ENCODE measurements at places on chromosomes 6 and 20. TPM values are rescaled to one million over a fixed set of nuclear protein-coding genes. Genes with fewer than 3 reads are reported as not detected.

The CENPW gene
- total RNA-seq, result 14.3 TPM

The FERMT1 gene
- total RNA-seq, result 0.07 TPM

The PRSS35 gene
- not detected for total RNA-seq

The GNRH2 gene
- 0.52 TPM for total RNA-seq

The BCAS1 gene
- total RNA-seq, result 0.14 TPM

The MTFR2 gene
- total RNA-seq, result 7.2 TPM

The LY6G6C gene
- not detected for total RNA-seq

GRCh38 chr6:127180426-127180825, 62.0 kb downstream of the RSPO3 start:
- H3K4me1 ChIP-seq, result no peaks in the 10 kb centered on the region
- H3K27me3 ChIP-seq, result peaks cover 4% of the 10 kb centered on the region
- no peaks in the 10 kb centered on the region for H3K36me3 ChIP-seq
- H3K4me3 ChIP-seq, result no peak overlapping the region
- DNase-seq, result no peak

DNA sequence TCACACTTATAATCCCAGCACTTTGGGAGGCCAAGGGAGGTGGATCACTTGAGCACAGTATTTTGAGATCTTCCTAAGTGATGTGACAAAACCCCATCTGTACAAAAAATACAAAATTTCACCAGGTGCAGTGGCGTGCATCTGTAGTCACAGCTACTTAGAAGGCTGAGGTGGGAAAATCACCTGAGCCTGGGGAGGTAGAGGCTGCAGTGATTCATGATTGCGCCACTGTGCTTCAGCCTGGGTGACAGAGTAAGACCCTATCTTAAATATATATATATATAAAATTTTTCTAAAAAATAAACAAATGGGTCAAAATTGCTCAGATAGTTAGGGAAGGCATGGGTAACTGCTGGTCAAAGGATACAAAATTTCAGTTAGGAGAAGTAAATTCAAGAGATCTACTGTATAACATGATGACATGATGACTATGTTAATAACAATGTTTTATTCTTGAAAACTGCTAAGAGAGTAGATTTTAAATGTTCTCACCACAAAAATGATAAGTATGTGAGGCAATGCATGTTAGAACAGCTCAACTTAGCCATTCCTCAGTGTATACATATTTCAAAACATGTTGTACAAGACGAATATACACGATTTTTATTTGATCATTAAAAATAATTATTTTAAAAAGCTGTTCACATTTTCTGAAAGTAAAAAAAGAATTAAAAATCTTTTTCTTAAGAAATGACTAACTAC, 24.4 kb downstream of the TBC1D32 start:
- no peaks in the 10 kb centered on the region for H3K27me3 ChIP-seq
- no peak overlapping the region for H3K4me3 ChIP-seq
- H3K4me1 ChIP-seq, result no peaks in the 10 kb centered on the region
- DNase-seq, result no peak

- H3K36me3 ChIP-seq, result no peaks in the 10 kb centered on the region
- DNase-seq, result no peak
- no peaks in the 10 kb centered on the region for H3K4me1 ChIP-seq
- H3K27me3 ChIP-seq, result no peaks in the 10 kb centered on the region
Measured at GRCh38 chr6:136149311-136149710, 100.8 kb downstream of the MTFR2 start.

DNA sequence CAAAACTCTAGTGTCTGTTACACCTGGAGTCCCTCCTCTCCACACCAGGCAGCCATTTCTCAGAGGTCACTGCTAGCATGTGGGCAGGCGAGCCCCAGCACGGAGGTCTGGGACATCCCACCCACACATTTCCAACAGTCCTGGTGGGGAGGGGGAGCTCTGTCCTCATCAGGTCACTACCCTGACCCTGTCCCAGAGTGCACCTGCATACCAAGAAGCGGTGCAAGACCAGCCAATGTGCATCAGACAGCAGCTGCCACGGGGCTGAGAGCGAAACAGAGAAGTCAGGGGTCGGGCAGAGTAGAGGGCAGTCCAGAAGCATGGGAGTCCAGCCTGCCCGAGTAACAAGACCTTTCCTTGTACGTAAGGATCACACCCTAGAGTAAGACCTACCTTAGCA, 71.1 kb downstream of the TAF4 start:
- H3K27me3 ChIP-seq, result no peaks in the 10 kb centered on the region
- H3K4me1 ChIP-seq, result no peaks in the 10 kb centered on the region
- no peak overlapping the region for H3K27ac ChIP-seq
- H3K36me3 ChIP-seq, result peaks cover 22% of the 10 kb centered on the region
- DNase-seq, result no peak
- H3K4me3 ChIP-seq, result no peak overlapping the region

DNA sequence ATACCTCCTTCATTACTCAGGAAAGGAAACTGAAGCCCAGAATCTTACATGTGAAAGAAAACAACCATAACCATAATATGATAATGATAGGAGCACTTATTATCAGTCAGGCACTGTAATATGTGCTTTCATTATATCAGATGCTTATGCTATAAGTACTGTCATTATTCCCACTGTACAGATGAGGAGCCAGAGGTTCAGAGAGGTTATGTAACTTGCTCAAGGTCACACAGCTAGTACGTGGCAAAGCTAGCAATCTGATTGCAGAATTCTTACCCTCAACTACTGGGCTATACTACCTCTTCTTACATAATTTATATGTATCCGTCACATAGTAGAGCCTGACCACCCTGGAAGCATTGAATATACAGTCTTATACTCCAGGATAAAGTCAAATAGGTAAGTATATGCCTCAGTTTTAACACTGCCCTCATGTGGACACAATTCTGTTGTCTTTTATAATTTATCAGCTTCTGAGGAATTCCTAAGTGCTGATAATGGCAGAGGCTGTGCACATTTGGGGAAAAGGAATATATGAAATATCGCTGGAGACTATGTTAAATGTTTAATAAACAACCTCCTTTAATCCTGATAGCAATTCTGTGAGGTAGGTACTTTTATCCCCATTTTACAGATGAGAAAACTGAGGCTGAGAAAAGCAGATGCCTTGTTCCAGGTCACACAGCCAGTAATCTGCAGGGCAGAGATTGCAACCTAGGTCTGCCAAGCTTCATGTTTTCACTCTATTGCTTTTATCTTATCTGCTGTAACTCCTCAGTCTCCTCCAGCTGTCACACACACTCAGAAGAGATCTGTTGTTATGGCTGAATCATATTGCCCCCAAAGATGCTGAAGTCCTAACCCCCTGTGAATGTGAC, 13.4 kb downstream of the BCAS1 start:
- H3K4me3 ChIP-seq, result no peak overlapping the region
- no peak for DNase-seq
- no peaks in the 10 kb centered on the region for H3K27me3 ChIP-seq
- no peak overlapping the region for H3K27ac ChIP-seq

DNA sequence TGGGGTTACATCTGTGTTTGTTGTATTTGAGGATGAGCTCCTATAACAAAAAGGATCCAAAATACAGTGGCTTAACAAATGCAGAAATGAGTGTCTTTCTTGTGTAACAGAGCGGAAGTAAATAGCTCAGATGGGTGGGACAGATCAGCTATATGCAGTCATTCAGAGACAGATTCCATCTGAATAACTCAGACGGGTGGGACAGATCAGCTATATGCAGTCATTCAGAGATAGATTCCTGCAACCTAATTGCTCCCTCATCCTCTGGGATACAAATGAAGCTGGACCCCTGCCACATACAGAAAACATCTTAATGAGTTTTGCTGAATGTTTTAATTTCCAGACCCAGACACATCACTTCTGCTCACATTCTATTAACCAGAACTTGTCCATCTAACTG, 332.3 kb downstream of the BCKDHB start:
- H3K4me1 ChIP-seq, result no peaks in the 10 kb centered on the region
- H3K4me3 ChIP-seq, result no peak overlapping the region
- no peaks in the 10 kb centered on the region for H3K27me3 ChIP-seq

- H3K4me1 ChIP-seq, result no peaks in the 10 kb centered on the region
- no peak for DNase-seq
- H3K27ac ChIP-seq, result no peak overlapping the region
- H3K4me3 ChIP-seq, result no peak overlapping the region
Measured at GRCh38 chr6:140830666-140831065, 1302.1 kb upstream of the GJE1 start.

- no peak overlapping the region for H3K4me3 ChIP-seq
- no peaks in the 10 kb centered on the region for H3K4me1 ChIP-seq
- no peak for DNase-seq
- 0 out of 2 replicates have a peak, but pooled peaks cover 2% of the 10 kb centered on the region for H3K27me3 ChIP-seq
- H3K36me3 ChIP-seq, result no peaks in the 10 kb centered on the region
- H3K27ac ChIP-seq, result no peak overlapping the region
Measured at GRCh38 chr6:143694560-143694959, 16.8 kb downstream of the PHACTR2 start.

DNA sequence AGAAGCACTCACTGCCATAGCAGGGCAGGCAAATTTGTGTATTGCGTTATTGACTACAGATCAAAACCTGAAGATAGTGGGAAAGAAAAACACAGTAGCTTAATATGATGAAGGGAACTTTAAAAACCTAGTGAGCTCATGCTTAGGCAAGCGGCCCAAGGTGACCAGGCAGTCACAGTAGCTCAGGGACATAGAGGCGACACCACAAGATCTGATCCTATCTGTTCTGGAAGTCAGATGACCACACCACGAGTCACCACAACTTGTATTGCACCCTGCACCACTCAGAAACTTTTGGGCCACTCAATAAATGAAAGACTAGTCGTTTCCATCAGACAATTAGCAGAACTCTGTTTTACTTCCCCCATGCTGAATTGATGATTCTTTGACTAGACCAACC, 4.9 kb downstream of the CLIC5 start:
- H3K4me1 ChIP-seq, result no peaks in the 10 kb centered on the region
- DNase-seq, result no peak
- no peaks in the 10 kb centered on the region for H3K27me3 ChIP-seq
- H3K4me3 ChIP-seq, result no peak overlapping the region

- H3K4me3 ChIP-seq, result no peak overlapping the region
- no peak for DNase-seq
- H3K36me3 ChIP-seq, result peaks cover 23% of the 10 kb centered on the region
- peaks cover 24% of the 10 kb centered on the region for H3K4me1 ChIP-seq
- H3K27ac ChIP-seq, result no peak overlapping the region
Measured at GRCh38 chr6:157090736-157091135, 232.6 kb downstream of the TMEM242 start.

GRCh38 chr6:127471379-127472255, 12.4 kb upstream of the KIAA0408 start:
- H3K36me3 ChIP-seq, result no peaks in the 10 kb centered on the region
- no peaks in the 10 kb centered on the region for H3K4me1 ChIP-seq
- no peak for DNase-seq

DNA sequence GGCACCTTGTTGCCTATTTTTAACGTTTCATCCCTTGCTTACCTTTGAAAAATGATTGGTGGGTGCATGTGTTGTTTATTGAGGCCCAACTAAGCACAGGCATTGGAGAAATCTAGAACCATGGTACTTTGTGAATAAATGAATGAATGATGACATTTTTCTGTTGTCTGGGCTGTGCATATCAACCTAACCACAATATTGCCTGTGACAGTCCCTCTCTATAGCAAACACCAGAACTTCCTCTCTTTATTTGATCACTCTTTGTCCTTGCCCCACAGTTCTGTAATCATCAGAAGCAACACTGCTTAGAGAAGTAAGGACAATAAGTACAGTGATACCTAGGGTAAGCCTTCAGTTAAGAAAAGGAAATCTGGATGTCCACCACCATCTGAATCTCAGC, 75.1 kb downstream of the TBC1D7 start:
- H3K4me1 ChIP-seq, result peaks cover 10% of the 10 kb centered on the region
- no peaks in the 10 kb centered on the region for H3K36me3 ChIP-seq
- no peaks in the 10 kb centered on the region for H3K27me3 ChIP-seq
- no peak overlapping the region for H3K27ac ChIP-seq
- no peak for DNase-seq

GRCh38 chr6:36443471-36444428, 950 bp downstream of the KCTD20 start:
- H3K27ac ChIP-seq, result peak overlapping the region; percentile 81
- H3K27me3 ChIP-seq, result no peaks in the 10 kb centered on the region
- peaks cover 28% of the 10 kb centered on the region for H3K4me1 ChIP-seq
- peak overlapping the region; percentile 81 for H3K4me3 ChIP-seq

- H3K36me3 ChIP-seq, result no peaks in the 10 kb centered on the region
- H3K27ac ChIP-seq, result no peak overlapping the region
- H3K4me3 ChIP-seq, result no peak overlapping the region
- H3K4me1 ChIP-seq, result no peaks in the 10 kb centered on the region
Measured at GRCh38 chr6:124974771-124975377, 12.6 kb downstream of the RNF217 start.

DNA sequence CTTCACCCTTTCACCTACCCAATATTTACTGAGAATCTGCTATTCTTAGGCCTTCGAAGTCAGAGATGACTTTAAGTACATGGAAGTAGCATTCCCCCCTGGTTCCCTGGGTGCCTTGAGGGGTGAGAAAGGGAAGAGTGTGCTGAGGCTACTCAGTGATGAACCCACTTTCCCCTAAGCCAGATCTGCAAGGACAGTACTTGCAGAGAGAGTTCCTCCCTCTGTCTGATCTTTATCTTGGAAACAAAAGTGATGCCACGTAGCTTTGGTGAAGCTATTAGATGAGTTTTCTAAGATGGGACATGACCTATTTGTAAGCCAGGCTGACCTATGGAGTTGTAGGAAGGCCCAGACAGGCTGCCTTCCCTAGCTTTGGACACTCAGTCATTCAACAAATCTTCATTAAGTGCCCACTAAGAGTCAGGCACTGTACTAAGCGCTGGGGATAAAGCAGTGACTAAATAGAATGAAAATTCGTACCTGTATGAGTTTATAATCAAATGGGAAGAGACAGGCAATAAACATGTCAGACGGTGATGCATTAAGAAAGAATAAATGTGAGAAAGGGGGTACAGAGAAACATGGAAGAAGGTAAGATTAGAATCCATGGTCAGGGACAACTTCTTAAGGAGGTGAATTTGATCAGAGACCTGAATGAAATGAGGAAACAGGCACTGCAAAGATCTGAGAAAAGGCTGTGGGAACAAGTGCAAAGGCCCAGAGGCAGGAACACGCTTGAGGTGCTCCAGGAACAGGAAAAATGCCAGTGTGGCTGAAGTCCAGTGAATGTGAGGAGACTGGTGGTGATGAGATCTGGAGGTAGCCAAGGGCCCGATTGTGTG, 42.2 kb downstream of the BCL2L1 start:
- H3K4me1 ChIP-seq, result peaks cover 44% of the 10 kb centered on the region
- H3K27me3 ChIP-seq, result no peaks in the 10 kb centered on the region

DNA sequence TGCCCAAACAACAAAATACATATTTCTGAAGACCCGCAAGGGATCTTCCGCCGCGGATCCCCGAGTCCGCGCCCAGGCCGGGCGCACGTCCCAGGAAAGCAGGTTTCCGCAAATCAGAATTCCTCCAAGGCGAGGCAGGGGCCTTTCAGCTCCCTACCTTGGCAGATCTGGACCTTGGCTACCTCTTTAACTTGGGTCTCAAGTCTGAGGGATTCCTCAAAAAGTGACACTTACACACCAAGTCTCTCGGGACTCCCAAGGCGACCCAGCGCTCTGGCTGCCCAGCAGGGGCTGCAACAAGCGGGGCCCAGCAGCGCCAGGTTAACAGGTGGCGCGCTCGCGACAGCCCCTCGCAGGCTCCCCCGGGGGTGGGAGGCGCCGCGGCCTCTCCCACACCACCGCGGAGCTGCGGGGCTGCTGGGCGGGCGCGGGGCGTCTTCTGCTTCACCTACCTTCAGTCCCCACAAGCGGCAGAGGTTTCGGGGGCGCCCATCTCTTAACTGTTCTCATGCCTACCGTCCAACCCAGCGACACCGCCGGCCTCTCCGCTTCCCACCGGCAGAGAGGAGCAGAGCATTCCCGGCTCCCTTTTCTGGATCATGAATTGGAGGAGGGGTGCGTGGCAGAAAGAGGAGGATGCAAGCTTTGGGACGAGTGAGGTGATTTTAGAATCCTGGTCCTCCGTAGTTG, 414 bp downstream of the SIM1 start:
- DNase-seq, result no peak
- H3K36me3 ChIP-seq, result no peaks in the 10 kb centered on the region
- H3K27ac ChIP-seq, result no peak overlapping the region
- H3K27me3 ChIP-seq, result no peaks in the 10 kb centered on the region
- H3K4me1 ChIP-seq, result no peaks in the 10 kb centered on the region
